Stromal cell of bone marrow (primary cell): ENCODE measurements at places on chromosomes 2 and 18.
A peak's percentile ranks its signal among the peaks of the same experiment; 100 is the strongest.

- no peak for DNase-seq
These were observed 59.9 kb downstream of the BIN1 start for GRCh38 chr2:127047054-127047453.

GRCh38 chr2:219106251-219106650 lies 45.5 kb upstream of the IHH start:
- no peak for DNase-seq

- no peak for DNase-seq
These were observed 638 bp downstream of the ZNF521 start for GRCh38 chr18:25351280-25351775.

- DNase-seq: no peak
These were observed 334.5 kb downstream of the SMAD2 start for GRCh38 chr18:47595831-47596501.

DNA sequence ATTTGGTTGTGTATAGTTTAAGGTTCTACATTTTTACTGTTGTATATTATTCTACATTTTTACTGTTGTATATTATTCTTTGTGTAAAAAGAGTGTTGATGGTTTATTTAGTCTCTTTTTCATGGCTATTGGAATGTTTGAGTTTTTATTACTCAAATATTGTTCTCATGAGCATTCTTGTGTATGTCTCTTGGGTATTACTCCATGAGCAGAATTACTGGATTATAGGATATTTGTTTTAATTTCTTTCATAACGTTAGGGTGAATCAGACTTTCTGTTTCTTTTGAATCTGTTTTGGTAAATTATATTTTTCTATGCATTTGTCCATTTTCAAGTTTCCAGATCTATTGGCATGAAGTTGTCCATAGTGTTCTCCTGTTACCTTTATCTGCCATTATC lies 111.6 kb downstream of the DYNAP start:
- peak; percentile 72 for DNase-seq

GRCh38 chr2:239114119-239114581 lies 266.3 kb downstream of the TWIST2 start:
- DNase-seq: no peak

- no peak for DNase-seq
These were observed 194.6 kb downstream of the FAM210A start for GRCh38 chr18:13531681-13532325.

- no peak for DNase-seq
These were observed 19.6 kb upstream of the DNAH7 start for GRCh38 chr2:196088203-196088602.

GRCh38 chr18:8358033-8358765 lies 251.0 kb upstream of the RAB12 start:
- DNase-seq: no peak

GRCh38 chr2:74080346-74080745 lies 67.4 kb downstream of the BOLA3 start:
- no peak for DNase-seq

DNA sequence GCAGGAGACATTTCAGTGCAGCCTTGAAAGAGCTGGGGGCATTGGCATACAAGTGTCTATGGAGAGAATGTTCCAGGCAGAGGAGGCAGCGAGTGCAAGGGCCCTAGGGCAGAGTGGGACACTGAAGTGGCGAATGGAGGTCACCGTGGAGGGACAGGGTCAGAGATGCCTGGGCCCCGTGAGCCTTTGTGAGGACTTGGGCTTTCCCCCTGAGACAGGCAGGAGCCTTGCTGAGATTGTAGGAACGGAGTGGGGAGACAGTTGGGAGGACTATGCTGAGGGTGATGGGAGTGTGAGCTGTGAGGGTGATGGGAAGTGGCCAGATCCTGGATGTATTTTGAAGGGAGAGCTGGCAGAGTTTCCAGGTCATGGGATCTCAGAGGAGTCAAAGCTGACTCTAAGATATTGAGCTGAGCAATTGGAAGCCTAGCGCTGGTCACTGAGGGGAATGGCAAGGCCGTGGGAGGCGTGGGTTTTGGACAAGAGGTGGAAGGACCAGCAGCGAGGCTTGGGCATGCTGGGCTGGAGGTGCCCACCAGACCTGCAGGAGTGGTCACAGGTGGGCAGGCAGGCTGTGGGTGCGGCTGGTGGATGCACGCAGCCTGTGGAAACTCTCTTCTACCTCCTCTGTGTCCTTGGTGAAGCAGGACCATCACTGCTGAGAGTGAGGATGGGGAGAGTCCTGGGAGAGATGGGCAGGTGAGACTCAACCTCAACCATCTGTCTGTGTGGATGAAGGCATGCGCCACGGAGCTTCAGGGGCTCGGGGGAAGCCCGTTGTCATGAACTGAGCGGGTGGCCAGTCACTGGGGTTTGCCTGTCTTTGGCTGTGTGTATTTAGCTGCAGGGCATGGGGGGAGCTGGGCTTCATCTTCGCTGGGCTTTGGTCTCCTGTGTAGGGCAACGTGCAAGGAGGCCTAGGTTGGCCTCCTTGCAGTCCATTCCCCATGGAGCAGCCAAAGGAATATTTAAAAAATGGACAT lies 241.2 kb upstream of the HS6ST1 start:
- DNase-seq: no peak

- DNase-seq: no peak
These were observed 32.6 kb downstream of the CIB4 start for GRCh38 chr2:26608557-26608956.

DNA sequence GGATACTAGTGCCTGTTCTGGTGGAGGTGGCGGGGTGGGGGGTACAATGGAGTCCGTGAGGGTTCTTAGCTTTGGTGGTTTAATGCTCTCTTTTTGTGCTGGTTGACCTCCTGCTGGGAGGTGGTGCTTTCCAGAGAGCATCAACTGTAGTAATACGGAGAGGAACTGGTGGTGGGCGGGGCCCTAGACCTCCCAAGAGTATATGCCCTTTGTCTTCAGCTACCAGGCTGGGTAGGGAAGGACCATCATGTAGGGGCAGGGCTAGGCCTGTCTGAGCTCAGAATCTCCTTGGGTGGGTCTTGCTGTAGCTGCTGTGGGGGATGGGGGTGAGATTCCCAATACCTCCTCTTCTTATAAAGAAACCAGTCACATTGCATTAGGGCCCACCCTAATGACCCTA lies 27.1 kb downstream of the CAMKMT start:
- no peak for DNase-seq

DNA sequence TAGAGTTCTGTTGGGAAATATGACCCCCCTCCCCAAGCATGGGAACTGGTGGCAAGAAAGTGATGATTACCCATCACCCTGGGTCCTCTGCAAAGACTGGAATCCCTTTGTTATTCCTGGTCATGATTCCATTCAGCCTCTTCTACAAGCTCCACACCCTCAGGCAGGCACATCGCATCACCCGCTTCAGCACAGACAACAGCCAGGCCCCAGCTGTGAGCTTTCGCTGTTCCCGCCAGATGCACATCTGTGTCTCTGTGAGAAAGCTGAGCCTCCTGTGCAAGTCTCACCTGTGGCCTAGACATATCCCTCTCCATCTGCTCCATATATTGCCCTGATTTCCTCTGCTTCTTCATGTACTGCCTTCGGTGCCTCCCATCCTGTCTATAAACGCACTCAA lies 368.0 kb upstream of the RAB6C start:
- DNase-seq: no peak

DNA sequence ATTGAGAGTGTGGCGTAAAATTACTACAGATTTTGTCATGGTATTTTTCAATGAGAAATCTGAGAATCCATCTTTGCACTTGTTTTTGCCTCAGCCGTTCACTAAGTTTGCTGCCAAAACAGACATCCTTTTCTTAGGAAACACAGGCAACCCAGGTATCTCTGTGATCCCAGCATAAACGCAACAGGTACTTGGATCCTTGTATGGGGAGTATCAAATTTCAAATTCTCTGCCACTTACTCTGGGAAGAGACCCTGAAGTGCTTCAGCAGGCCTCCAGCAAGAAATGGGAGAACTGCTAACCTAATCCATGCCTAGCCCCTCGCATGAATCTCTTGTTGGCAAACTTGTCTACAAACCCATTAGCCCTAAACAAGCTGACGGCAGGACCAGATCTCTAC lies 83.1 kb downstream of the BCL11A start:
- DNase-seq: no peak

DNA sequence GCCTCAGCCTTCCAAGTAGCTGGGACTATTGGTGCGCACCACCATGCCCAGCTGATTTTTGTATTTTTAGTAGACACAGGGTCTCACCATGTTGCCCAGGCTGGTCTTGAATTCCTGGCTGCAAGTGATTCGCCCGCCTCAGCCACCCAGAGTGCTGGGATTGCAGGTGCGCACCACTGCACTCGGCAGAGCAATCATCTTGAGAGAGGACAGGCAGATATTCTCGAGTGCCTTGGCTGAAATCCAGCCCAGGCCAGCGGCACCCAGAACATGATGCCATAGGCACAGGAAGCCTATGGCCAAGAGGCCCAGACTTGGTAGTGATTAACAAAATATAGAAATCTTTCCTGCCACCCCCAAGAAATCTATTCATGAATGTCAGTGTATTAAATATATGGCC lies 58.0 kb upstream of the PEX13 start:
- no peak for DNase-seq

- no peak for DNase-seq
These were observed 12.5 kb downstream of the GPC1 start for GRCh38 chr2:240447934-240448333.

- no peak for DNase-seq
These were observed 91.6 kb upstream of the TSPYL6 start for GRCh38 chr2:54347622-54348021.

GRCh38 chr2:143852759-143853158 lies 667.2 kb downstream of the ZEB2 start:
- DNase-seq: no peak

GRCh38 chr2:26712486-26713465 lies 20.3 kb downstream of the KCNK3 start:
- DNase-seq: no peak

- DNase-seq: no peak
These were observed 50.6 kb upstream of the RNF152 start for GRCh38 chr18:61943175-61943964.

DNA sequence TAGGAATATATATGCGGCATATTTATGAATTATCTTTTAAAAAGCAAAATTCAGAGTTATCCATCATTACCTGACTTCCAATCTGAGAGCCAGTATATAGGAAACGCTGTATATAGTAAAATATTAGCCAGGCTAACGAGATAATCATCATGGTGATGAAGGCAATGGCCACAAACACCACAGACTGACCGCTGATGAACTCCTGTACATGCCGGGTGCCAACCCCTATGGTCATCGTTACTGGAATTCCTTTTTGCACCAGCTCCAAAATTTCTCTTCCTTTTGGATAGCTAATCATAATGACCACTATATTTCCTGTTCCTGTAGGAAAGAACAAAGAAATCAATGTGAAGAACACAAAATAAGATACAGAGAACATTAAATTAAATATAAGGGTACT lies 13.6 kb downstream of the RNF149 start:
- no peak for DNase-seq

DNA sequence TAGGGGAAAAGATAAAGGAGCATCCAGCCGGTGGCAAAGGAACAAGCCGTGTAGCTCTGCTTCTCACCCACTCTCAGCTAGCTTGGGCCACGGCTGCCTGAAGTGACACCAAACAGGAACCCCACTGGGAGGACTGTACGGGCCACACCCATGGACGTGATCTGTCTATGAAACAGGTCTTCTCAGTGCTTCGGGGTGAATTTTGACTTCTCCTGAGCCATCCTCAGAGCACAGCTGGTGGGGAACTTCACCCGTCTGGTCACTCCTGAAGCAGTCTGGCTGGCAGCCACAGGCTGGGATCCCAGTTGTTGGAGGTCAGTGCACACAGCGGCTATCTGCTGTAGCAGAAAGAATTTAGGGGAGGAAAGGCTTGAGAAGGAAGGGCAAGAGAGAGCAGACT lies 223.8 kb downstream of the FAM210A start:
- DNase-seq: no peak

DNA sequence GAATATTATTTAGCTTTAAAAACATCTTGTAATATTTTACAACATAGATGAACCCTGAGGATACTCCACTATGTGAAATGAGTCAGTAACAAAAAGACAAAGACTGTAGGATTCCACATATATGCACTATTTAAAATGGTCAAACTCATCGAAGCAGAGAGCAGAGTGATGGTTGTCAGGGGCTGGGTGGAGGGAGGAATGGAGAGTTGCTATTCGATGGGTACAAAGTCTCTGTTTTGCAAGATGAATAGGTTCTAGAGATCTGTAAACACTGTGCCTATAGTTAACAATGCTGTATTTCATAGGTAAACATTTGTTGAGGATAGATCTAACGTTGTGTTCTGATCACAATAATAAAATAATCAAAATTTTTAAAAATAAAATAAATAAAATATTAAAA lies 1675.9 kb upstream of the CELF4 start:
- no peak for DNase-seq

DNA sequence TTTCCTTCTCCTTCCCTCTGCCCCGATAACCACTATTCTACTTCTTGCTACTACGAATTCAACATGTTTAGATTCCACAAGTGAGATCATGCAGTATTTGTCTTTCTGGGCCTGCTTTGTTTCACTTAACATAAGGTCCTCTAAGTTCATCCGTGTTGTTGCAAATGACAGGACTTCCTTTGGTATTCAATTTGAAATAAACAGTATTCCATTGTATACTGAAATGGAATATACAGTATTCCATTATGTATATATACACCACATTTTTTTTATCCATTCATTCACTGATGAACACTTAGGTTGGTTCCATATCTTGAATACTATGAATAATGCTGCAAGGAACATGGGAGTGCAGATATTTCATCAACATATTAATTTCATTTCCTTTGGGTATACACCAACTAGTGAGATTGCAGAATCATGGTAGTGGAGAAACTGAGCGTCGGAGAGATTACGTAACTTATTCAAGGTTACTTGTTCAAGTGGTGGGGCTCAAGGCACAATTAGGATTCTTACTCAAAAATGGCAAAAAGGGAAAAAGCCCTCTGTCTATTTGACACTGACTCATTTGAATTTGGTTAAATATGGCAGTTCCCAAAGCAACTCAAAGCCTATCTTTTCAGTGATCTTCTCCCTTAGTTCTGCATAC lies 85.1 kb downstream of the CHN1 start:
- DNase-seq: no peak

- no peak for DNase-seq
These were observed 151.4 kb downstream of the TNS1 start for GRCh38 chr2:217851191-217852020.

- DNase-seq: no peak
These were observed 24.5 kb downstream of the ITGA6 start for GRCh38 chr2:172451923-172452322.

DNA sequence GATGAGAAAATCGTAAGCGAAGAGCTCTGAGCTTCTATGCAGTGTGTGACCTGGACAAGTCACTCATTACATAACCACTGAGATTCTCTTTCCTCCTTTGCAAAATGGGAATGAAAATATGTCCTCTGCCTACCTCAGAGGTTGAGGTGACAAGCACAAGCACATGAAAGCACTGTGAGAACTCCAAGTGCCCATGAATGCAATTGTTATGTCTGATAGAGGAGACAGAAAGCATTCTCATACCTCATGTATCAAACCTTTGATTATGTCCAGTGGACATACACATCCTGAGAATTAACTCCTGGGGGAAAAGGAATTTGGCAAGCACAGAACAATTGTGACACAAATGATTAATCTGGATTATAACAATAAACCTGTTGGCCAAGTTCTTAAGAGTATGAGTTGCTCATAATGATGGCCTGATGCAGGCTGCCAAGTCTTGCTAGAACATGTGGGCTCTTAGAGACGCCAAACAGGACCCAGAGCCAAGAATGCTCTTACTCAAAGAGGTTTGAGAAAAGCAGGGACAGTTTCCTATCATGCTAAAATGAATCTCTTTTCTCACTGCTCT lies 8.5 kb upstream of the RMDN2 start:
- DNase-seq: peak; percentile 94
